MM.1S (cell line): ENCODE measurements at places on chromosomes 13 and 19.

GRCh38 chr13:101425623-101426022 lies 9.3 kb upstream of the NALCN start:
- H3K27me3 ChIP-seq, result no peaks in the 10 kb centered on the region
- H3K36me3 ChIP-seq, result no peaks in the 10 kb centered on the region
- DNase-seq, result no peak
- no peak overlapping the region for H3K4me3 ChIP-seq
- no peaks in the 10 kb centered on the region for H3K4me1 ChIP-seq

- no peak overlapping the region for H3K27ac ChIP-seq
- H3K27me3 ChIP-seq, result no peaks in the 10 kb centered on the region
- DNase-seq, result no peak
- no peaks in the 10 kb centered on the region for H3K36me3 ChIP-seq
- no peak overlapping the region for H3K4me3 ChIP-seq
These were observed 200.5 kb downstream of the POU4F1 start for GRCh38 chr13:78402708-78403400.

GRCh38 chr13:26423629-26424028 lies 133.9 kb upstream of the WASF3 start:
- H3K27me3 ChIP-seq, result no peaks in the 10 kb centered on the region
- no peak for DNase-seq
- H3K4me1 ChIP-seq, result no peaks in the 10 kb centered on the region
- H3K36me3 ChIP-seq, result no peaks in the 10 kb centered on the region

DNA sequence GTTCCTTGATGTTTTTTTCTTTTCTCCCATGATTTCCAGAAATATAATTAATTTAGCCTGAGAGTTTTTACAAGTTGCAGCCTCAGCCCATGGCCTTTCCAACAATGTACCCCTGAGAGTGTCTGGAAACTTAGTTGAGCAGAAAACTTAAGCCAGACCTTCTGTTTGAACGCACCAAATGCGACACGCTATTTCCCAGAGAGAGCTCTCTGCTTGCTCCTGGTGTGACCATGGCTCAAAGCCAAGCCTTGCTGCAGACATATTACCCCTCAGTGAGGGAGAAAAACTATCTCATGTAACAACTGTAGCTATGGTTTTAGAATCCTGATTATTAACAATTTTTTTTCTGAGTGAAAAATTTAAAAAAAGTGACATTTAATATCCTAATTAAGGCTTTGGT lies 1204.5 kb upstream of the SLC10A2 start:
- no peak overlapping the region for H3K4me3 ChIP-seq
- no peak overlapping the region for H3K27ac ChIP-seq
- no peaks in the 10 kb centered on the region for H3K27me3 ChIP-seq
- H3K4me1 ChIP-seq, result no peaks in the 10 kb centered on the region
- DNase-seq, result no peak
